Stimulated activated CD8-positive, alpha-beta memory T cell treated with anti-CD3 and anti-CD28 coated beads, Interleukin-15, amount 100 ng/mL, for 4 hours (primary cell): ENCODE measurements at places on chromosomes 11 and 22.

- DNase-seq: no peak
These were observed 9.3 kb downstream of the CD44 start for GRCh38 chr11:35148163-35148837.

DNA sequence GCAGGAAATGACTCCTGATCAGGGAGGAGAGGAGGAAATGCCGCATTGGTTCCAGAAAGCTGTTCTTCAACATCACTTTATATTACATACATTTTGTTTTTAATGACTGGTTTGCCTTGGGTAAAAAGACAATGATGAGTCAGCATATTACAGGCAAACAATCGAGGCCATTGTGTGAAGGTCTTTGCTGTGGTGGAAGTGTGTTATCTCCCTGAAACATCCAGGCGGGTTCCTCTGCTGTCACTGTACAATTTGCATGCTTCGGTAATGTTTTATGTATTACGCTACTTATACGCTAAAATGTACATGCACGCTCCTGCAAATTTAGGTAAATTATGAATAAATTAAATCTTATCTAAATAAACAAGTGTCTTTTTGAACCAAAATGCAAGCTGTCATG lies 161.1 kb downstream of the KIRREL3 start:
- no peak for DNase-seq

- no peak for DNase-seq
These were observed 30.1 kb downstream of the SYT9 start for GRCh38 chr11:7281809-7282208.

DNA sequence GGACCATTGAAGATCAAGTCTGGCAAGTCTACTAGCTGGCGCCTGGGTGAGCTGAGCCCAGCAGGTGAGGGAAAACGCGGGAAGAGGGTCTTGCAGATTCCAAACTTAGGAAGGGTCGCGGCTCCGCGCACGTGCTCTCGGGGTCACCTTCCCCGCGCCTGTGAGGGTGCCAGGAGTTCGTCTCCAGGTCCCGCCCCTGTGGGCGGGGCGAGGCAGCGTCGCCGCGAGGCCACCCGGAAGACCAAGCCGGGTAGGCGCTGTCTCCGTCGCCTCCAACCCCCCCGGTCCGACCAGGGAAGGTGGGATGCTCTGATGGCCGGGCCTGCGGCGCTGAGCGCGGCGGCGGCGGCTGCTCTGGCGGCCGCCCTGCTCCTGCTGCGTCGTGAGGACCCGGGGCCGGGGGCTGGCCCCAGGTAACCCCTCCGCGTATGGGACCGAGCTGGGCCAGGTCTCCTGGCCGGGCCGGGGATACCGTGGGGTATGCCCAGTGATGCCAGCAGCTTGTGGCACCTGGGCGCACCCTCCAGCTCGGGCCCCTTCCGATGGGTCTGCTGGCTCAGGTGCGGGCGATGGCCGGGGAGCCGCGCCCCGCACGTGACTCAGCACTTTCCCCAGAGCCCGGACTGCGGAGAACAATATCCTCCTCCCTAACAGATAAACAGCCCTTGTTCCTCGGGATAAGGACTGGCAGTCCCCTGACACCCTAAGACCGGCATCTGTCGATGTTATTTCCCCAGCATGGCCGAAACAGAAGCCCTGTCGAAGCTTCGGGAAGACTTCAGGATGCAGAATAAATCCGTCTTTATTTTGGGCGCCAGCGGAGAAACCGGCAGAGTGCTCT lies at the start of gene HTATIP2:
HTATIP2 (plus strand) TSS at position 215 of the 841 bp plus-strand sequence; CDS start at position 739, 524 bp downstream.
- DNase-seq: peak; percentile 61

- no peak for DNase-seq
These were observed 26.5 kb downstream of the PGA5 start for GRCh38 chr11:61267437-61267841.

GRCh38 chr11:91104237-91104636 lies 881.4 kb upstream of the CHORDC1 start:
- no peak for DNase-seq

DNA sequence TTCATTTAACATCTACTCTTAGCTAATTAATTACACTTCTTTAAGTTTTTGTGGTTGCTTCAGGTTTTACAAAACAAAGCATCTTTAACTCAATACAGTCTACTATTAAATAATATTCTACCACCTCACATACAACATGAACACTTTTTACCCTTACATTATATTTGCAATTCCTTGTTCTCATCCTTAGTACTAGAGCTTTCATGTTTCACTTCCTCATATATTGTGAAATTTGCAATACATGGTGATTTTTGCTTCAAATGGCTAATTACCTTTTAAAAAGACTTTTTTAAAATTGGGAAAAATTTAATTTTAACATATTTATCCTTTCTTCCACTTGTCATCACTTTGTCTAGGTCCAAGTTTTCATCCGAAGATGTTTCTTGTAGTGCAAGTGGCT lies 37.5 kb downstream of the RSF1 start:
- no peak for DNase-seq

- no peak for DNase-seq
These were observed 4.0 kb upstream of the IFITM5 start for GRCh38 chr11:303363-303762.

- no peak for DNase-seq
These were observed 44.5 kb upstream of the CHRM4 start for GRCh38 chr11:46436113-46436512.

GRCh38 chr11:110128161-110128560 lies 35.0 kb downstream of the ZC3H12C start:
- no peak for DNase-seq

GRCh38 chr11:134393638-134394037 lies 18.4 kb downstream of the B3GAT1 start:
- no peak for DNase-seq

DNA sequence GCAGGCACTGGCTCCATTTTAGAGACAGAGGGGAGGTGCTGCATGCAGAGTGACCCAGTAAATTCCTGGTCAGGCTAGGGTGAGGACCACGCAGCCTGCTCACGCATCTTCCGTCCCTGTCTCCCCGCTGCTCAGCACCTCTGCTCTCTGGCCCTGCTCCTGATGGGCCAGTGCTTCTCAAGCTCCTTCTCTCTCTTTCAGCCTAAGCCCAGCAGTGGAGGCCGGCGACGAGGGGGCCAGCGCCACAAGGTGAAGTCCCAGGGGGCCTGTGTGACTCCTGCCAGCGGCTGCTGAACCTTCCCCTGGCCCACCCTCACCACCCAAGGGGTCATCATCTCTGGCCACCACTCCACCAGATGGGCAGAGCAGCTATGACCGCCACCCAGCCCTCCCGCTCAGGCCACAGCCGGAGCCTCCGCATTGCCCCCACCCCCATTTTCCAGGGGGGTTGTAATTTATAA lies 24.7 kb downstream of the GTPBP1 start:
- DNase-seq: no peak

- DNase-seq: no peak
These were observed 1.6 kb downstream of the NR1H3 start for GRCh38 chr11:47259232-47259977.

- DNase-seq: no peak
These were observed 1639.6 kb upstream of the TENM4 start for GRCh38 chr11:81080476-81080875.

GRCh38 chr11:111335549-111335948 lies 37.2 kb downstream of the POU2AF3 start:
- DNase-seq: no peak

- DNase-seq: no peak
These were observed 1.4 kb downstream of the TTC12 start for GRCh38 chr11:113315811-113316210.

DNA sequence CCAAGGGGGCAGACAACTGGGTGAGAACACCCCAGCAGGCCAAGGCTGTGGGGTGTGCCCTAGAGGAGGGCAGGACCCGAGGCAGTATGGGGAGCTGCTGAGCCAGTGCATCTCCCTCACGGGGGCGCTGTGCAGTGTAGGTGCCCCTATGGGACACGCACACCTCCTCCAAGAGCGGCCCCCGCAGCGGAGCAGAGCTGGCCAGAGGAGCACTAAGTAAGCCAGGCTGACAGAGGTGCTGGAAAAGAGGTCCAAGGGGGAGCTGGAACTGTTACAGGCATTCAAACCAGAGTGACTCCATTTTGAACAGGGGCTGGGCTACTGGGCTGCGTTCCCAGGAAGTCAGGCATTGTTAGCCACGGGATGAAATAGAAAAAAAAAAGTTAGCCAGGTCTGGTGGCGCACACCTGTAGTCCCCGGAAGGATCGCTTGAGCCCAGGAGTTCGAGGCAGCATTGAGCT lies 41.8 kb downstream of the TST start:
- DNase-seq: peak; percentile 66

DNA sequence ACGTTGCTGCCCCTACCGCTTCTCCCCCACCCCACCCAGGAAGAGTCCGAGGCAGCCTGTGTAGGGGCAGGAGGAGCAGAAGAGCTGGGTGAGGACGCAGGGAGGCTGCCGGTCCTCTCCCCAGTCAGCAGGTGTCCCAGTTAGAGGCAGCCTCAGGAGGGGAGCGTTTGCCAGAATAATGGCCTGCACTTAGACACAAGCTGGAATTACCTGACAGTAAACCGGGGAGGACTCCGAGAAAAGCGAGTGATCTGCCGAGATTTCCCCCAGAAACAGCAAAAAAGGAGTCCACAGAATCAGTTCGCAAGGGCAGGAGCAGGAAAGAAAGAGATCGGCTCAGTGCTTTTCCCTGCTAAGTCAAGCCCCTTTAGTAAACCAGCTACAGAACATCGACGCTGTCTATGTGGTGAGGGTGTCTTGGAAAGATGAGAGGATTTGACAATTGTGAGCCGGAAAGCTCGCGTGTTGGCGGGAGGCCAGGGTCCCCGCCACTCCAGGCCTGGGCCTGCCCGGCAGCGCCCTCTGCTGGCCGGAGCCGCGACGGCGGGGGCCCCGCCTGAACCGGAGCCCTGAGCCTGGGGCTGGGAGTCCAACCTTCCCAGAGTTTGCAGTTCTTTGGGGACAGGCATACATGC lies 17.7 kb upstream of the THRSP start:
- DNase-seq: peak; percentile 45

DNA sequence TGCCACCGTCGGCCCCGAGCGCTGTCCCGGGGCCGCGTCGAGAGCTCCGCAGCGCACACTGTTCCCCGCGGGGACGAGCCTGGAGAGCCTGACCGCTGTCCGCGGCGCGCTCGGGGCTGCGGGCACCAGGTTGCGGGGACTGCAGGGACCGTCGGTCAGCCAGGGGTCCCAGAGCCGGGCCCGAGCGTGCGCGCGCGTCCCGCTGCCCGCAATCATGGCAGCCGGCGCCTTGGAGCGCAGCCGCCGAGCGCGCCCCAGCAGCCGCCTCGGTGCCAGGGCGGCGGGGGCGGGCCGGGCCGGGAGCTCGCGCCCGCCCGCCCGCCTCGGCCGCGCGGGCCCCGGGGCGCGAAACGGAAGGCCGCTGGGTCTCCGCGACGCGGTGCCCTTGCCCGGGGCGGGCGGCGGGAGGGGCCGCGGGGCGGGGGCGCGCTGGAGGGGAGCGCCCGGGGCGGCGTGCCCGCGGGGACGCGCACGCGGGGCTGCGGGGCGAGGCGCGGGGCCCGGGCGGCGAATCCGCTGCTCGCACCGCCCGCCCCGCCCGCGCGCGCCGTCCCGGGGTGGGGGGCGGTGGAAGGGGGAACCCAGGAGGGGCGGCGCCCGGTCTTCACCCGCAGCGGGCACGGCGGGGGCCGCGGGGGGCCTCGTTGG lies 79.4 kb upstream of the PPARA start:
- peak; percentile 26 for DNase-seq

DNA sequence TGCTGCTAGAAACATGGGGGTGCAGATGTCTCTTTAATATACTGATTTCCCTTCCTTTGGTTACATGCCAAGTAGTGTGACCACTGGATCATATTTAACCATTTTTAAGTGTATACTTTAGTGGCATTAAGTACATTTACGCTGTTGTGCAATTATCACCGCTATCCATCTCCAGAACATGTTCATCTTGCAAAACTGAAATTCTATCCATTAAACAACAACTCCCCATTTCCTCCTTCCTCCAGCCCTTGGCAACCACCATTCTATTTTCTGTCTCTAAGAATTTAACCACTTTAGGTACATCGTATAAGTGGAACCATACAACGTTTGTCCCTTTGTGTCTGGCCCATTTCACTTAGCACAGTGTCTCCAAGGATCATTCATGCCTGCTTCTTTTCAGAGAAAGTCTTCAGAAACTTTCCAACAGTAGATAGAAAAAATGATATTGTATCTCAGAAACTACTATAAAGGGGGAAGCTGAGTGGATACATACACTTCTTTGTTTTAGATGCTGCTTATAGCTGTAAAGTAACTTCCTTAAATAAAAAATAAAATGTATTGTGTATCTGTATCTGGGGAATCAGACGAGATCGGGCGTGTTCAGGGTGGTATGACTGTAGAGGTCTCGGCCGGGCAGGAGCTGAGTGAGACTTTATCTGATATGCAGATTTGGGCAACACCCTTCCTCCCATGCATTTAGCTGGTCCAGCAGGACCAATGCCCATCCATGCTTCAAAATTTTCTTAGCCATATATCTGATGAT lies 44.6 kb upstream of the ZBED5 start:
- no peak for DNase-seq

GRCh38 chr22:19578180-19579004 lies 54.2 kb upstream of the CLDN5 start:
- no peak for DNase-seq

DNA sequence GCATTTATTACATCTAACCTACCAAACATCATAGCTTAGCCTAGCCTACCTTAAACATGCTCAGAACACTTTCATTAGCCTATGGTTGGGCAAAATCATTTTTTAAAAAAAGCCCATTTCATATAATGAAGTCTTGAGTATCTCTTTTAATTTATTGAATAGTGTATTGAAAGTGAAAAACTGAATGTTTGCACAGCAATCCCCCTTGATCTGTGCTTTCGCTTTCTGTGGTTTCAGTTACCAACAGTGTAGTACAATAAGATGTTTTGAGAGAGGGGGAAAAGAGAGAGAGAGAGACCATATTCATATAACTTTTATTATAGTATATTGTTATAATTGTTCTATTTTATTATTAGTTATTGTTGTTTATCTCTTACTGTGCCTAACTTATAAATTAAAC lies 8.4 kb upstream of the MAP6 start:
- no peak for DNase-seq

DNA sequence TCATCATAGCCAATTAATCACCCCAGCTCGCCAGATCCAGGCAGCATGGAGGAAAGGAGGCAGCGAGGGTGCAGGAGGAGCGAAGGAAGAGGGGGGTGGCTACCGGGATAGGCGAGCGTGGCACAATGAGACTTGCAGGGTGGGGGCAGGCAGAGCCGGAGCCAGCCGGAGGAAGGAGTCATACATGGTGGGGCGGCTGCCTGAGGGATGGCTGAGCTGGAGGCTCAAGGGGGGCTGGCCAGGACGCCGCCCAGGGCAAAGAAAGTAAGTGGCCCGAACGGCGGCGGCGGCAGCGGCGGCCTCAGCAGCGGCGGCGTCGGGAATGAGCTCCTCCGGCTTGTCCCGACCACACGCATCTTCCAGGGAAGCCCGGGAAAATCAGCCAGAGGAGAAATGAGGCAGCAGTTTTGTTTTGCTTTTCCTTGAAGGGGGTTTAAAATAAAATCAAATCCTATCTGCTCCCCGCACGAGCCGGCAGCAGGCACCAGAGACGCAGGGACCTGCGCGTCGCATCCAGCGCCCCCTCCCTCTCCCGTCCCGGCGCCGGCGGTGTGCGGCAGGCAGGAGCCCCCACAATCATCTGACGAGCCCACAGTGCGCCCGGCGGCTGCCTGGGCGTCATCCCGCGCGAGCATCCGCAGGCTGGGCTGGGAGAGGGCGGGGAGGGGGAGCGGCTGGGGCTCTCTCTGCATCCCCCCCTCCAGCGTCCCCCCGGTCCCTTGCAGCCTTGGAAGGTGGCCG lies 263.6 kb downstream of the CTTN start:
- no peak for DNase-seq
